CD4-positive, alpha-beta T cell treated with Interferon alpha-2 for 1 hour (primary cell): ENCODE measurements at places on chromosomes 7 and 10.
A peak's percentile ranks its signal among the peaks of the same experiment; 100 is the strongest.

DNA sequence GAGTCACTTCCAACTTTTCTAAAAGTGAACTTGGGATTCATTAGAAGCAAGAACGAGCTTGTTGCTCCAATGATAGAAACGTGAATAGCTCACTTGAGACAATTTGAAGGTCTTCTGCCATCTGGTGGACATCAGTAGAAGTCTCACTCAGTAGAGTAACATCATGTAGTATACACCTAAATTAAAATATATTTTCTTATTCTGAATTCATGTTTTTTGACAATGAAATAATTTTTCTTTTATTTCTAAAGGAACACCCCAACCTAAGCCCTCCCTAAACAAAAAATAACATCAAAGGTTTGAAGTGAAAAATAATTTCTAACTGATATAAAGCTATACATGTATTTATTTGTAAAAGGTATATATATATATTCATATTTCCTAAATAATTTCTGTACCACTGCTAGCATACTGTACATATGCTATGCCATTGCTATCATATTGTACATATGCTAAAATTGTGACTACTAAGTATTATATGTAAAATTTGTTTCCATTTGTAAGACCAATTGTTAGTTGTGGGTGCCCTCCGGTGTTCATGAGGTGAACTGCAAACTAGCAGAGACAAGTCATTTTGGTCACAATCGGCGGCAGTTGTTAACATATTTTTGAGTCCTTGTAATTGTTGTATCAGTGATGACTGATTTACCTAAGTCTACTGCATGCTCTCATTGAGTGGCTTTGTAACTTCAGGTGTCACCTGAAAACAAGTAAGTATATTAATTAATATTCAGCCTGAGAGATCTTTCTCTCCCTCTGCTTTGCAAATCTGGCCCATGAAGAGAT is 121.9 kb downstream of the PTPRZ1 start:
- DNase-seq: no peak

- no peak for DNase-seq
Measured at GRCh38 chr10:707861-708260, 18.4 kb upstream of the DIP2C start.

DNA sequence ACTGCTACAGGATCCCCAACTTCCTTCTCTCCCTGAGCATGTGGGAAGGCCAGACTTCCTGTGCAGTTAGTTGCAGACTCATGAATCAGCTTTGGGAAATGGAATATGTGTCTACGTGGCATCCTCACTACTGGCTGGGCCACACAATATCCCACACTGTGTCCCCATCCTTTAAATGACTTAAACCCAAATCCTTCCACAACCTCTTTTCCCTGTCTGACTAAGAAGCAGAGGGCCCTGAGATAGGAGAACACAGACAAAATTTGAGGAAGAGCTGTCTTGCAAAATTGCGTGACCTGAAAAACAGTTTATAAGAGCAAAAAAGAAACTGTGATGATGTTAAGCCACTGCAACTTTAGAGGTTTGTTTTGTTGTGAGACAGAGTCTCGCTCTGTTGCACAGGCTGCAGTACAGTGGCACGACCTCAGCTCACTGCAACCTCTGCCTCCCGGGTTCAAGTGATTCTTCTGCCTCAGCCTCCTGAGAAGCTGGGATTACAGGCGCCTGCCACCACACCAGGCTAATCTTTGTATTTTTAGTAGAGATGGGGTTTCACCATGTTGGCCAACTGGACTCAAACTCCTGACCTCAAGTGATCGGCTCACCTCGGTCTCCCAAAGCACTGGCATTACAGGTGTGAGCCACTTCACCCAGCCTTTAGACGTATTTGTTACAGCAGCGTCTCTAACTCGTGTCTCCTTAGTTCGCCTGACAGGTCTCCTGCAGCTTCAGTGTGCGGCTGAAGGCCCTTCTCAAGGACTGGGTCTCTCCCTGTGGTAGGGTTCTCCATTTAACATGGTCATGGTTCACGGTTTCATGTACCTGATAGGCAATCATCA is 46.9 kb upstream of the SFMBT2 start:
- no peak for DNase-seq

DNA sequence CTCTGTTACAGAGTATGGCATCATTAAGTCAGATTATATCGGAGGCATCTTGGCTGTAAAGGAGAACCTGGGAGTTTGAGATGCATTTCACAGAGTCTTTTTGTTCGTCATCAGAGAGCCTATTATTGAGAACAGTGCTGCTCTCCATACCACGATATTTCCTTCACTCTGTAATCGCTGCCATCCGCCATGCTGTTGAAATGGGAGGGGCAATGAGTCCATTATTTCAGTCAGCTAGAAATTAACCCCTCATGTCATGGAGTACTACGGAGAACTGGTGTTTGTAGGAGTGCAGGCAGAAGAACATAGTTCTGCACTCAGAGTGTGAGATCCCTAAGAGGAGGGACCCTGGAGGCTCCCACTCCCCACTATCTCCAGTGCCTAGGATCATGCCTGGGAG is 59.2 kb downstream of the SLC16A12 start:
- no peak for DNase-seq

- DNase-seq: no peak
Measured at GRCh38 chr7:94913391-94913790, 6.0 kb downstream of the PPP1R9A start.

DNA sequence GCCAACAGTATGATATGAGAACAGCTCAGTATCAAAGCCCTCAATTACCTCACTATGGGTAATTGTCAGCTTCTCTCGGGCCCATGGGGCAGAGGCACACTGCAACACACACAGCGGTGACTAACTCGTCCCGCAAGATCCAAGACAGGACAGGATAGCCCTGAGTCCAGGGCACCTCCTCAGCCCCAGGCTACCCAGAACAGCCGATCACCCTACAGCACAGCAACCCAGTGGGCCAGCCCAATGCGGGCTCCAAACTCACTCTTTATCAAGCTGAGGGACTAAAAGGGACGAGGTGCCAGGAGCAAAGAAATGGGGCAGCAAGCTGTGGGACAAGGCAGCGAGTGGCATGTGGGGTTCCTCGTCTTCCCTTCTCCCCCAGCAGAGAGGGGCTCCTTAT is 765.1 kb downstream of the GRID1 start:
- DNase-seq: no peak

DNA sequence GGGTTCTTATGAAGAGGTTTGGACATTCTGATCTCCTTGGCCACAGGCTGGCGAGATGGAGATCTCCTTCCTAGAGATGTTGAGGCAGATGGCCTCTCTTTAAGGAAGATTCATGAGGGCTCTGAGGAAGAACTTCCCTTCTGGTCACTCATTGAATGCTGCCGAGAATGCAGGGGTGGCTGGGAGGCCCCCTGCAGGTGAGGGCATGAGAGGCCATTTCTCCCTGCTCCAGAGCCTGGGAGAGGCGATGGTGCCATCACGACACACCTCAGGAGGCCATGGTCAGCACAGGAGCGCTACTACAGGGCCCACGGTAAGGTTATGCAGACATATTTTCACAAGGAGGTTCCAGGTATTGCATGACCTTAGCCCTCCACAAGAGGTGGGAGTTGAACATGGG is 40.2 kb downstream of the CXCL12 start:
- DNase-seq: no peak

DNA sequence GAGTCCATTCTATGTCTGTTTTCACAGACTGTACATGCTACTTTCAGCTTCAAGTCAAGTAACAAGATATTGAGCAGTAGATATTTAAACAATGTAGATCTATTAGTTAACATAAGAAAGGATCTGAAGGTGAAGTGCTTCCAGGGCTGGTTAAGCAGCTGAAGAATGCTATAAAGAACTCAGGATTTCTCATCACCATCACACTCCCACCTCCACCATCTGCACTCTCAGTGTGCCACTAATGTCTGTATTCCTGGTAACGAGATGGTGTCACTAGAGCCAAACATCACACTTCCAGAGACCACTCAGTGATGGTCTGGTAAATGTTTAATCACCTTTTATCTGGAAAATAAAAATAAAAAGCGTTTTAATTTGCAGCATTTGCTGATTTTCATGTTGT is 224.0 kb upstream of the FERD3L start:
- DNase-seq: no peak

DNA sequence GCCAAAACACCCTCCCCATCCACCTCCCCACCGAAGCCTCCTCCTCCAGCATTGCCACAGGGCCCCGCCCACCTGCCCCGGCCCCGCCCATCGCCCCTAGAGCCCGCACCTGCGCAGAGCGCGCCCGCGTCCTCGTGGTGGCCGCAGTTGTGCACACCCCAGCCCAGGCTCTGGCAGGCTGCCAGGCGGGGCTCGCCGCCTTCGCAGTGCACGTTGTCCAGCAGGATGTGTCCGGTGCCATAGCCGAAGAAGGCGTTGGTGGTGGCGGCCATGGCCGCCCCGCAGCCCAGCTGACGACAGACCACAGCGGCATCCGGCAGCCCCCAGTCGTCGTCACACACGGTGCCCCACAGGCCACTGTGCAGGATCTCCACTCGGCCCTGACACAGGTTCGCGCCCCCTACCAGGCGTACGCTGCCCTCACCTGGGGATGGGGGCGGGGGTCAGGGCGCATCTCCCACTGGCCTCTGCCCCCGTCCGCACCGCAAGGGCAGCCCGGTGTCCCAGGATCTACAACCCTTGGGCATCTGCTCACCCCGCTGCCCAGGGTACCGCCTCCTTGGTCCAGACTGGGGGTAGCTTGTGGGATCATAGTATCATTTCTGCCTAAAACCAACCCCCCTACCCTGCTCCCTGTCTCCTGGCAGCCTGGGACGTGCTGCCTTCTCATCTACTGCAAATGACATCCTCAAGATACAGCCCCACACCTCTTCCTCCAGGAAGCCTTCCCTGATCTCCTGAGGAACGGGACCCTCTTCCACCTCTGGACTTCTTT is 11.9 kb downstream of the SSC4D start:
- peak; percentile 85 for DNase-seq

GRCh38 chr7:50359995-50360925 is 55.7 kb downstream of the IKZF1 start:
- peak; percentile 88 for DNase-seq

DNA sequence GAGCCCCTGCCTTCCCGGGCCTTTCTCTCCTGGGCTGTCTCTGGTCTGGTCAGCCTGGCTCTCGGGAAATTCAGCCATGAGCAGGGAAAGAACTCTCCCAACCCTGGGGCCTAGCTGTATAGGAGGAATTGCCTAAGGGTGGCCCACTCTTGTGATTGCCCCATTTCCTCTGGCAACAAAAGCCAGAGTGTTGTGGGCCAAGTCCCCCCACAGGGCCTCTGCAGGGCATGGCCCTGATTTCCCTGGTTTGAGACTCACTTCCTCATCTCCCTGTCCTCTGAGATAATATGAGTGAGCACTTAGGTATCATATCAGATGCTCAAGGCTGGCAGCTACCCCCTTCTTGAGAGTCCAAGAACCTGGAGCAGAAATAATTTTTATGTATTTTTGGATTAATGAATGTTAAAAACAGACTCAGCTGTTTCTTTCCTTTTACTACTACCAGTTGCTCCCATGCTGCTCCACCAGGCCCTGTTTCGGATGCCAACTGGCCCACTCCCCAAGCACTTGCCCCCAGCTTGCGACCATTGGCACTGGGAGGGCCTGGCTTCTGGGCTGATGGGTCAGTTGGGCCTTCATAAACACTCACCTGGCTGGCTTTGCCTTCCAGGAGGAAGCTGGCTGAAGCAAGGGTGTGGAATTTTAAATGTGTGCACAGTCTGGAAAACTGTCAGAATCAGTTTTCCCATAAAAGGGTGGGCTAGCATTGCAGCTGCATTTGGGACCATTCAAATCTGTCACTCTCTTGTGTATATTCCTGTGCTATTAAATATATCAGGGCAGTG is 11.4 kb downstream of the IRF5 start:
- DNase-seq: no peak

DNA sequence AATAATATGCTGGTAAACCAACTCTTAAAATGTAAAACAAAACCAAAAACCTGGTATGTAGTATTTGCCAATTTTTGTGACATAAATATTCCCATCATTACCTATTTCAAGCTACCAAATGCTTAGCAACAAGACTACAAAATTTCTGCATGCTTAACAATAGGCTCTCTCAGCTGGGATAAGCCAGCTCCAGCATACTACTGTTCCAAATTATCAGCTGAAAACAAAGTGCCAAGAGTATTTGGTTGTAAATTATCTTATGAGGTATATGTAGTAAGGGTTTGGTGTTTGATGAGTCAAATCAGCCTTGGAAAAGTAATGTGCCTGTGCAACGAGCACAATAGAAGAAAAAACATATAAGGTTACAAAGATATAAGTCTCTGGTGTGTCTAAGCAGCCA is 263.2 kb downstream of the HGF start:
- DNase-seq: no peak

GRCh38 chr10:88962336-88962735 is 9.8 kb upstream of the ACTA2 start:
- DNase-seq: no peak

- no peak for DNase-seq
Measured at GRCh38 chr10:96609510-96609909, 22.7 kb upstream of the TM9SF3 start.

- DNase-seq: no peak
Measured at GRCh38 chr7:5300366-5300765, 17.6 kb downstream of the SLC29A4 start.

DNA sequence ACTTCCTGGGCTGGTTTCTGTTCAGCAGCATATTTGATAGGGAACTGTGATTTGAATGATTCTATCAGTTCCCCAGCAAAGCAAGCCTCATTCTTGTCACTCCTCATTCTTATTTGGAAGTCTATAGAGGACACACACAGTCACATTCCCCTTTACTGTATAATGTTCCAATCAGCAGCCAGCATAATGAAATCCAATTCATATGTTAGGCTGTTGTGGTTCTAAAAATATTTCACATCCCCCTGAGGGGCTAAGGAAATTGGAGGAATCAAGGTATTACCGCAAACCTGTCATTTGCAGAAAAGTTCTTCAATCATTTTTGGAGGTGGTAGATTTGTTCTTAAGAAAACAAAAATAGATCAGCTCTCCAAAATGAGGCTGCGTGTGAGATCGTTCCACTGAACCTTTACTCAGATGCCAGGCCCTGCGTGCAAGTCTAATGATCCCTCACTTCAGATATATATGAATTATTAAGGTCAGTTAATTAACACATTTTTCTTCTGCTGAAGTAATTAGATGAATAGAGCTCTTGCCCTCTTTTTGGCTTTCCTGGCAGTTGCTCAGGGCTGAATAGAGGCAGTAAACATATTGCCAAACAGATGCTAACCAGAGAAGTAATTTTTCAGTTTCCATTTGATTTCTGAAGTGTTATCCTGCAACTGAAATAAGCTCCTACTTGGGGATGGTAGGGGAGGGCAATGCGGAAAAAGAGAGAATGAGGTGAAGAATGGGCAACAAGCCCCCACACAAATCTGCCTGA is 31.8 kb downstream of the LSMEM1 start:
- no peak for DNase-seq
